ENCODE measurements at places on chromosomes 1 and 21.

DNA sequence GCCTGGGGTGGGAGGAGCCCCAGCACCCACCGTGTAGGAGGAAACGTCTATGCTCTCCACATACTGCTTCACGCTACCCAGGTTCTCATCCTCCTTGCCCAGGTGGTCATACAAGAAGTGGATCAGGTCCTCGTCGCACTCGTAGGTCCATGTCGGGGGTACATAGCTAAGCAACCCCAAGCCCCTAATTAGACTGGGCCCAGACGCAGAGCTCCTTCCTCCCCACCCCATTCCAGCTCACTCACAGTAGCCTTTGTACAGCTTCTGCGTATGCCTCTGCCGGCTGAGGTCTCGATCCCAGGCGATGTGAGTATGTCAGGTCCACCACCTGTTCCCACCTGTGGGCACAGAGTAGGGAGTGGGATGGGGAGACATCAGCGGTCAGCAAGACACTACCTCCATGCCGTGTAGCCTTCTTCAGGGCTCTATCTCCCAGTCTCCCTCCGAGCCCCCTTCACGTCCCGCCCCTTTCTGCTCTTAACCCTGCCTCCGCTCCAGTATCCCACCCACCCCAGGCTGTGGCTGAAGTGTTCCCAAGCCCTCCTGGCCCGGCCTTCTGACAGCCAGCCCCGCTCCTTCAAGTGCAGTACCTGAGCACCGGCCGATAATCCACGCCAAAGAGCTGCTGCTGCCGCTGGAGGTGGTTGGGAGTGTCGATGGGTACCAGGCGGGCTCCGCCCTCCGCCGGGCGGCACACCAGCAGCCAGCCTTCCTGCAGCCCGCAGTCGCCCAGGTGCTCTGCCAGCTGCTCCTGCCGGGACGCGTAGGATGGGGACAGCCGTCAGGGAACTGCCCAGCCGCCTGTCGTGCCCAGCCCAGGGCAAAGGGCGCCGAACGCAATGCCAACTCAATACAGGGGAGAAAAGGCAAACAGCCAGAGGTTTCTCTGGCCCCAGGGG lies 919 bp downstream of the HECTD3 start:
- peak; percentile 38 for DNase-seq

GRCh38 chr1:219782311-219782710 lies 146.0 kb downstream of the SLC30A10 start:
- DNase-seq = no peak

DNA sequence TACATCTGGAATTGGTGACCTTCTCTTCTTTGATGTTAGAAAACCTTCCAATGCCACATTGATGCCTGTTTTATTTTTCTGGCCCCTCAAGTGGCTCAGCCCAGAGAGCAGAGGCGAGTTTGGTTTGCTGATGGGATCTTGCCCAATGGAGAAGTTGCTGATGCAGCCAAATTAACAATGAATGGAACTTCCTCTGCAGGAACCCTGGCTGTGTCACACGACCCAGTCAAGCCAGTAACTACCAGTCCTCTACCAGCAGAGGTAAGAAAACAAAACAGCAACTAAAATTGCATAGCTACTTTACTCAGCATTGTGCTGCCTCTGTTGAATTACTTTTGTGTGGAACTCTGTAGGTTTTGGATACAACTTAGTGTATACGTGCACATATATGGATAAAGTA lies 97.6 kb downstream of the CC2D1B start:
- no peak for DNase-seq

DNA sequence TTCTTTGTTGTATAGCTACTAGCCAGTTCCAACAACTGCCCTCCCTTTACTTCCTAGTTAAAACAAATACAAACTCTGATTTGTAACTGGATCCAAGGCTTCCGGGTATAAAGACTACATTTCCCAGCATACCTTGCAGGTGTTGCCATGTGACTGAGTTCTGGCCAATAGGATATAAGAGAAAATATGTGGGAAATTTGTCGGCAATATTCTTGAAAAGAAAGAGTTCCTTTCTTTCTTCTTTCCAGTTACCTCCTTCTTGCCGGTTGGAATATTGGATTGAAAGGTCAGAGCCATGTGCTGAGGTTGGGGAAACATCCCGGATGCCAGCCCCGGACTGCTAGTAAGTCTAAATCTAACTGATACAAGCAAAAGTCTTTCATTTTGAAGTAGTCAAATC lies 23.0 kb upstream of the ZBTB40 start:
- DNase-seq = peak; percentile 56

DNA sequence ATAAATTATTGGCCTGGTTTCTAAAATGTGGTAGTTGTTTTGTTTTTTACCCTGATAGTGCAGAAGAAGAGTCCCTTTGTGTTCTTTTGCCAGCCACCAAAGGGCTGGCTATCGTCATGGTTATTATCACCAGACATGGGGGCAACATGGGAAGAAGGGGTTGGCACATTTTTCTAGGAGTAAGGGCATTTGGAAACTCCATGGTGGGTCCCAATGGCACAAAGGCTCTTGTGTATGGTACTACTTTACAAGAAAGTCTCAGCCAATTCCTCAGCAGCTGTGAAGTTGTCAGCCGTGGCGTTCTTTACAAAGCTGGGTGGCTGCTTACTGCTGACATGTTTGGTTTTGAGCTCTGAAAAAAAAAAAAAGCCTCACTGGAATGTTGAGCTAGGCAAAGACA lies 330.4 kb upstream of the ESRRG start:
- no peak for DNase-seq

DNA sequence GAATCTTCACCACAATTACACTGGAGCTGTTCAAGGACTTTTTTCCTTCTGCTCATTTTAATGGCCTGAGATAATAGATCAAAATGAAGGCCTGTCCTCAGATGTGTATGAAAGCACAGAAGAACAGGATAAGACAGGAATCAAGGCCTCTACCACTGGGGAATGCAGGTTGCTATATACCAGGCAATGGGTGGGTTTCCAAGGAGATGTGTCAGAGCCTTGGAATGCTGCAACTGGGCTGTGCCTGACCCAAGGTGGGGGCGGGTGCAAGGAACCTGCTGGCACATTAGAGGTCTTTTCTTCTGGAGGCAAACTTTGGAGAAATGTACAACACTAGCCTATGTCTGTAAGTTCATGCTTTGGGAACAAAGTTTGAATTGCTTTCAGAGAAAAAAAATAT lies 21.7 kb upstream of the LAMC2 start:
- DNase-seq = no peak

GRCh38 chr1:55067022-55067778 lies 27.9 kb downstream of the PCSK9 start:
- DNase-seq = no peak

DNA sequence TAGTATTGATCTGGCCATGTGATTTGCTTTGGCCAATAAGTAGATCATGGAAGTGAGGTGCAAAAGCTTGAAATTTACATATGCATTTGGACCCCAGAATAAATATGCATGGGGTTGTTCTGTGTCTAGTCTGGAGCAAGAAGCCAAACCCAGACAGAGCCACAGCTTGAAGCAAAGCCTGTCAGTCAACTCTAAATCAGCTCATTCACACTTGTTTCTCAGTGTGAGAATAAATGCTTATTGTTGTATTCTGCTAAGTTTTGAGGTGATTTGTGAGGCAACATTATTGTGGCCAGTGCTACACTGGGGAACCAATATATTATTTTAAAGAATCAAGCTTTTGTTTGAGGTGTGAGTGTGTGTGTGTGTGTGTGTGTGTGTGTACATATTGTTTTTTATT lies 12.2 kb upstream of the PGLYRP3 start:
- DNase-seq = no peak

- DNase-seq = no peak
Measured at GRCh38 chr1:195951313-195951712, 656.9 kb downstream of the KCNT2 start.

DNA sequence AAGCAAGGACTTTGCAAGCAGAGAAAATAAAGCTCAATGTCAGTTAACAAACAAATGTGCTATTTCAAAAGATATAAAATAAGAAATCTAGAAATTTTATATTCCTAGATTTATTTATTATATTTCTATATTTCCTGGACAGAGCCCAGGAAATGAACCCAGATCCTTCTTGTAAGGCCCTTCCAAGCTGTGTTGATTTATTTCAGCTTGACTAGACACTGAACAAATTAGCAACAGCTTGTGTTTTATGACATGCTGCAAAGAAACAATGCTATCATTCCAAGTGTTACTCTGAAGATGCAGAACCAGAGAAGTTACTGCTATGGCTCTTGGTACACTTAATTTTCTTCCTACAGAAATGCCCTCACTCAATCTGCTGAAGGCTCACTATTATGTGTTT lies 6.2 kb downstream of the TGFBR3 start:
- no peak for DNase-seq

- DNase-seq = no peak
Measured at GRCh38 chr1:201882665-201883132, 6.0 kb upstream of the SHISA4 start.

DNA sequence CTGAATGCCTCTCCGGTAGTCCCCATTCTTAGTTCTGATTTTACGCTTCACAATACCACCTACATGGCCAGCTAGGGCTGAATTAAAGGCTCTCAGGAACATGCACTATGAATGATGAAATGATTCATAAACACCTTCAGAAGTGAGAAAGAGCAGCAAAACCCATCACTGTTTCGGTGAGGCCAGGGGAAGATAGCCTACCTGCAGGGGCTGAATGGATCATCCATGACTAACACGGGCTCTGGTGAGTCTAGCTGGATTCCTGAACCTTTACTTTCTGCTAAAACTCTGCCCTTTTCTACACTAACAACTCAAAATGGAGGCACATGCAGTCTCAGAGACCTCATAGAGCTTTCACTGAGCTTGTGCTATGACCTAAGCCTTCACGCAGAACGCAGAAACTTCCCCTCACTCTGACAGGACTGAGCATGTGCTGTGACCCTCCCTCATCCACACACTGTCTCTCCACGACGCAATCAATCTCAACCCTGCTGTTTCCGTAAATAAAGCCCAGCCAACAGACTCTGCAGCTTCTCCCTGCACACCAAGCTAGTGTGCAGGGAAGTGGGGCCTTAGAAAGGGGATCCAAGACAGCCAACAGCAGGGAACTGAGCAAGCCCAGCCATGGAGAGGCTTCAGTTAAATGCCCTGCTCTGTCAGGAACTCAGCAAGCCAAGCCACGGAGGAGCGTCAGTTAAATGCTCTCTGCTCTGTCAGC lies 207.8 kb downstream of the SLC45A1 start:
- peak; percentile 91 for DNase-seq

DNA sequence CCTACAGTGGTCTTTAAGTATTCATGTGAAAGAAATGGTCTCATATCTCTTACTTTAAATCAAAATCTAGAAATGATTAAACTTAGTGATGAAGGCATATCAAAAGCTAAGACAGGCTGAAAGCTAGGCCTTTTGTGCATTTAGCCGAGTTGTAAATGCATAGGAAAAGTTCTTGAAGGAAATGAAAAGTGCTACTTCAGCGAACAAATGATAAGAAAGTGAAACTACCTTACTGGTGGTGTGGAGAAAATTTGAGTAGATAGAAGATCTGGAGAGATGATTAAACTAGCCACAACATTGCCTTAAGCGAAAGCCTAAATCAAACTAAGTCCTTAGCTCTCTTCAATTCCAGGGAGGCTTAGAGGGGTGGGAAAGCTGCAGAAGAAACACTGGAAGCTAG lies 147.6 kb downstream of the DSCAM start:
- DNase-seq = no peak

DNA sequence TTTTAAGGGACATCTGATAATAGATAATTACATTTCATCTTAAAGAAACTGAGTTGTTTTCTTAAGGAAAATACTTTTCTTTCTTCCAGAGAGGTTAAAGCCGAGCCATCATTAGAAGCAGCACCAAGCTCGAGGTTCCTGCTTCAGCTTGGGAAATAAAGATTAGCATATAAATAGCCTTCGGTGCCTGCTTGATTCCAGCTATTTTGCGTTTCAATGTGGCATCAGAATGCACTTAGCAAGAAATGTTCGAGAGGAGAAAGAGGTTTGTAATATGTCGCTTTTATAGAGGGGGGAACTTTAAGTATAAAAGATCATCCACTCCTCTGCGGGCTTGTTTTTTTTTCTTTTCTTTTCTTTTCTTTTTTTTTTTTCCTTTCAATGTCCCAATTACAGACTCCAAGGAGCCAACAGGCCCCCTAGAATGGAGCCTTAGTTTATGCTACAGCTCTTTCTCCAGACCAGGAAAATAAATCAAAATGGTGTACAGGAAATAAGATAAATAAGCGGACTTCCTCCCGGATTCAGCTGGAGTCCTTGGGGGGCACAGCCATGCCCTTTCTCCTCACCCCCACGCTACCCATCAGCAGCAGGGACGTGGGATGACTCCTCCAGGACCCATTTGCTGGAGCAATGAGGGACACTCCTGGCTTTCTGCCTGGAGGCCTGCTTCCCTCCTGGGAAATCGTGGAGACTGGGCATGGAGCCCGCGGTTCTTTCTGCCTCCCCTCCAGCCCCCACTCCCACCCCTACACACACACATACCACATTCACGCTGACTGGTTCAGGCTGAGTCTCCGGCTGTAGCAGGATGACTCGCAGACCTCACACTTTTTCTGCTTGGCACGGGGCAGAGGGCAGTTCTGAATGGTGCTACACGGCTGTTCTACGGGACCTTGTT lies 131.6 kb downstream of the RRAGC start:
- DNase-seq = no peak

GRCh38 chr21:15968776-15969310 lies 239.1 kb downstream of the USP25 start:
- no peak for DNase-seq

DNA sequence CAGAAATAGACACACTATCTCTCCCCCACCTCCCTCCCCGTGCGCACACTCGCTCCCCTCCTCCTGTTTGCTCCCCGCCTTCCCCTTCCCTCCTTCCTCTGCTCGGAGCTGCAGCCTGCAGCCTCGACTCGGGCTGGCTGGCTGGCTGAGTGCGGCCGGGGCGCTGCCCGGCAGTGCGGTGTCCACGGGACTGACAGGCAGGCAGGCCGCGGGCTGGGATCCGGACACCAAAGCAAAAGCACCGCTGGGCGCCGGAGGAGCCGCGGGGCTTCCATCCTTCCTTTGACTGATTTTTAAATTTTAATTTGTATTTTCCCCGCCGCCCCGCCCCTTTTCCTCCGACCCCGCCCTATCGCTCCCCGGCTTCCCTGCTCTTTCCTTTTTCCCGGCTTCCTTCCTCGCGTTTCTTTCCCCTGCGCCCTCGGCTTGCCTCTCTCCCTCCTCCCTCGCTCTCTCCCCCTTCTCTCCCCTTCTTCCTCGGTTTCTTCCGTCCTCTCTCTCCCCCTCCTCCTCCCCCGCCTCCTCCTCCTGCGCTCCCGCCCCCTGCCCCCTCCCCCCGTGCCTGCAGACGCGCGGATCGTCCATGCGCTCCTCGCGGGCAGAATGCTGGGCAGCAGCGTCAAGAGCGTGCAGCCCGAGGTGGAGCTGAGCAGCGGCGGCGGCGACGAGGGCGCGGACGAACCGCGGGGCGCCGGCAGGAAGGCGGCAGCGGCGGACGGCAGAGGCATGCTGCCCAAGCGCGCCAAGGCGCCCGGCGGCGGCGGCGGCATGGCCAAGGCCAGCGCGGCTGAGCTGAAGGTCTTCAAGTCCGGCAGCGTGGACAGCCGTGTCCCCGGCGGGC lies 109.4 kb downstream of the NAV1 start:
- DNase-seq = peak; percentile 22

GRCh38 chr1:51192213-51192843 lies 43.7 kb upstream of the RNF11 start:
- peak; percentile 46 for DNase-seq
